ENCODE measurements at places on chromosomes 11 and 22.

GRCh38 chr22:25903294-25903693, 161.3 kb downstream of the MYO18B start:
- no peak for DNase-seq

GRCh38 chr11:133118563-133119268, 413.6 kb downstream of the OPCML start:
- no peak for DNase-seq

DNA sequence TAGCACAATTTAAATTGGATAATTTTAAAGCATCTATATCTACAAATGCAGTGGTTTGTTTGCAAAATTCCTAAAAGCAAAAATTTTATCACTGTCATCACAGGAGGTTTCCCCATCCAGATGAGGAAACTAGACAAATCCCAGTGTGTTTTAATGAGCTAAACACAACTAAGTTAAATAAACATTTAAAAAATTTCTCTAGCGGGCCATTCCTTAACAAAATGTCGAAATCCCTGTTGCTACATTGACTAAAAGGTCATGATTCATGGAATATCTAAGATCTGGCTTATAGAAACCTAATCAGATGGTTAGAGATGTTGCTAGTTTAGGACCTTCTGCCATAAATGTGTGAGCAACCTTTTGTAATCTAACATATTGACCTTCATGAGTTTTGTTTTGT, 107.3 kb upstream of the BDNF start:
- no peak for DNase-seq

GRCh38 chr11:37502202-37502601, 904.2 kb upstream of the RAG2 start:
- no peak for DNase-seq

DNA sequence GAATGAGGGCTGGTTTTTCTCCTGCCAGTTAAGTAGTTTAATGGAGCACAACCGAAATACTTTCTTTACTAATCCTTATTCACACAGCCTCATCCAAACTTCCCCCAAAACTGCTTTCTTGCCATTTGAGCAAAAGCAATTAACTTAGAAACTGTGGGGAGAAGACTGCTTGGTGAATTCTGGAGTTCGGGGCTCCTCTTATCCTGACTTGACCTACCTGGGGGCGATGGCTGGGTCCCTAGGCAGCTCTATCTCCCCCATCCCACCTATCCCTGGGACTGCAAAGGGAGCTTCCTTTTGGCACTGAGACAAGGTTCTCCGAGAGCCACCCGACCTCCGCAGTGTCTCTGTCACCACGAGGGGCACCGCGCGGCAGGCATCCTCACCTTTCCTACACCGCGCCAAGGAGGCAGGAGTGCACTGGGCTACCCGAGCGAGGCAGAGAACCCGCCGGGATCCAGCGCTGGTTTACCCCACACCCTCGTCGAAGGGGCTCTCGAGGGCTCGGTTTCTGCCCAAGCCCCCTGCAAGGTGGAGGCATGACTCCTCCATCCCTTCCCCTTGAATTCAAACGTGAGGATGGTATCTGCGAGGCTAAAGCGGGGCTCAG, 759 bp downstream of the DESI1 start:
- DNase-seq = no peak

- DNase-seq = no peak
Observed at GRCh38 chr11:22430141-22430541, 92.0 kb downstream of the SLC17A6 start.

GRCh38 chr11:33463059-33463458, 205.9 kb downstream of the HIPK3 start:
- no peak for DNase-seq

DNA sequence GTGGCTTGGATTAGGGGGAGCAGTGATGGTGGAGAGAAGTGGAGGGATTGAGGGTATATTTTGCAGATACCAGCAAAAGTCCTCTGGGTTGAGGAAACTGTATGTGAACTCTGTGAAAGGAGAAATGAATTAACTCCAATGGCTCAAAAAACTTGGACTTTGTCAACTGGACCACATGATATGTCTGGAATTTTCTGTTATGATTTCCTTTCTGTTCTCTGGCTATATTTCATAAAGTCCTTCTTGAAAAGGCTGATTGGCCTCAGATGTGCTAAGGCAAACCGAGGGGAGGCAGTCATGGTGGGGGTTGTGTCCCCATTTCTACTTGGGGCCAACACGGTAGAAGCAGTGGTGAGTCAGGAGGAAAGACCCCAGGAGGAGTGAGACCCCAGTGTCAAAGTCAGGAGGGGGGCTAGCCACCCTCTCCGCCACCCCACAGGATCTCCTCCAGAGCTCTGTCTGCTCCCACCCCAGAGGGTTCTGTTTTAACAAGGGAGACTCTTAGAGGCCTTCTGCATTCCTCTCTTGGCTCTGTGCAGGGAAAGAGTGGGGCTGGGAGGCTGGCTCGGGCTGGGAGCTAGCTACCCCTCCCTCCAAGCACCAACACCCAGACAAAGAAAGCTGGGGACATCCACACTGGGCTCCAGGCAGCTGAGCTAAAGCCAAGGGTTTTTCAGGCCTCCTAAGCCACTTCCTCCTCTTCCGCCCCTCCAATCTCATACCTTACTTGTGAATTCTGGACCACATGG, 13.8 kb downstream of the CHRDL2 start:
- DNase-seq = no peak

GRCh38 chr22:20436307-20436767, 1.3 kb downstream of the SCARF2 start:
- no peak for DNase-seq

DNA sequence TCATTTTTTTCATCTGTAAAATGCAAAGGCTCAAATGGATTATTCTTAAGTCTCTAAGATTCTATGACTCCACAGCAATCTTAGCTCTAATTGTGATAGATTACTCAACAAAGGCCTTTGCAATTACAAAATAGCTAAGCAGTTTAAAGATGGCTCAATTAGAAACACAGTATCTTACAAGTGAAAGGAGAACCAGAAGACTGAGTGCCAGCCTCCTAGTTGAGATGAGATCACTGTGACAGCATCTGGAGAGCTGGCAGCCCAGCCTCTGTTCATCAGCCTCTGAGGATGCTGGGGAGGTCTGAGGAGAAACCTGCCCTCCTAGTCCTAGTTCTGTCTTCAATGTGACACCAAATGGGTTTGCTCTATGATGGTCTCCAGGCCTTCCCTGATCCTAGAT, 158.4 kb upstream of the NARS2 start:
- DNase-seq = no peak

DNA sequence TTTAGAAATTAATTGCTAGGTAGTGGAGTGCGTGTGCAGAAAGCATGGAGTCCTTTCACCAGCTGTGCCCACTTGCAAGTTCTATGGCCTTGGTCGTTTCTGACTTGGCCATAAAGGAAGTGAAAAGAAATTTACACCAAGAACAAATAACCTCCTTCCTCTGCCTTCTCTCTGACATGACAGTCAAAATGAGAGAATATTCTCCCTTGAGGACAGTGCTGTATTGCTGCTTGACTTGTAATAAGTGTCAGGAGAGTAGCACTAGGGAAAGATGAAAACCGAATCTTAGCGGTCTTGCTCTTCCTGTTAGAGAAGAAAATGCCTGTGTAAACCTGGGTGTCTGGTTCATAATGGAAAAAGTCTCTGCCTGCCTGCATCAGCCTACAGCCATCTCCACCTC, 333.1 kb upstream of the RAG2 start:
- no peak for DNase-seq

GRCh38 chr11:57647960-57648800, 1.5 kb downstream of the YPEL4 start:
- DNase-seq = no peak

- no peak for DNase-seq
Observed at GRCh38 chr11:78551066-78551465, 23.6 kb downstream of the NARS2 start.

GRCh38 chr11:120789391-120789790, 234.5 kb upstream of the TBCEL start:
- no peak for DNase-seq

- no peak for DNase-seq
Observed at GRCh38 chr11:111939836-111940604, 2.9 kb downstream of the DIXDC1 start.

DNA sequence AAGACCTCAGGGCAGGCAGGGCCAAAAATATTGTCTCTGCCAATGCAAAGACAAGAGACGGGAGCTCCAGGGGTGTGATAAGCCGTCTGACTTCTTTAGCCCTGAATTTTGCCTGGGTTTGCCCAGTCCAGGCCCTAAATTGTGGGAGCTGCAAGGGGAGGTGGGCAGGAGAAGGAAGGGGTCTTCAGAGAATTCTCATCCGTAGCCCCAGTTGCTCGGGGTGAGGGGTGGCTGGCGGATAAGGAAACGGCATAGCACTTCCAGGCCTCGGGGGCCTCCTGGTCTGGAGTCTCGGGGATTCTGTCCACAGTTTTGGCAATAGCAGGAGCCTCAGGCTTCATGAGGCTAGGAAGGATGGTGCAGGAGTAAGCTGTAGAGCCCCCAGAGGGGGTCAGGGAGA, 7.4 kb downstream of the CD5 start:
- DNase-seq = no peak

DNA sequence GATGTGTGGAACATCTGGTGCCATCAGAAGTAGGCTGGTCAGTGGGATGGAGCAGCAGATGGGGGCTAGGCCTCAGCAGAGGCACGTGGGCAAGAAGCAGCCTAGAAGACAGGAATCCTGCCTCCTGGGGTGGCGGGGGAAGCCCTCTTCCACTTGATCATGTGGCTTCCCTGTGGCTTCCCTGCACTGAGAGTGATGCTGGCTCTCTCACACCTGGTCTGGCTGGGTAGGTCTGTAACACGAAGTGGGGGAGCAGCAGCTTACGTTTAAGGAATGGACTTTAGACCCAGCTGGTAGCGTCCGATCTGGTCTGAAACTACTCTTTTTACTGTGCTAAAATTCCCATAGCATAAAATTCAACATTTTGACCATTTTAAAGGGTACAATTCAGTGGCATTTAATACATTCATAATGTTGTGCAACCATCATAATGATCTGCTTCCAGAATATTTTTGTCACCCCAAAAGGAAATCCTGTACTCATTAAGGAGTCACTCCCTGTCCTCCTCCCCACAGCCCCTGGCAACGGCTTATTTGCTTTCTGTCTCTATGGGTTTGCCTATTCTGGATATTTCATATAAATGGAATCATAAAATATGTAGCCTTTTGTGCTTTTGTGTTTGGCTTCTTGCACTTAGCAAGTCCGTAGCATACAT, 21.7 kb downstream of the PTPN5 start:
- DNase-seq = no peak

DNA sequence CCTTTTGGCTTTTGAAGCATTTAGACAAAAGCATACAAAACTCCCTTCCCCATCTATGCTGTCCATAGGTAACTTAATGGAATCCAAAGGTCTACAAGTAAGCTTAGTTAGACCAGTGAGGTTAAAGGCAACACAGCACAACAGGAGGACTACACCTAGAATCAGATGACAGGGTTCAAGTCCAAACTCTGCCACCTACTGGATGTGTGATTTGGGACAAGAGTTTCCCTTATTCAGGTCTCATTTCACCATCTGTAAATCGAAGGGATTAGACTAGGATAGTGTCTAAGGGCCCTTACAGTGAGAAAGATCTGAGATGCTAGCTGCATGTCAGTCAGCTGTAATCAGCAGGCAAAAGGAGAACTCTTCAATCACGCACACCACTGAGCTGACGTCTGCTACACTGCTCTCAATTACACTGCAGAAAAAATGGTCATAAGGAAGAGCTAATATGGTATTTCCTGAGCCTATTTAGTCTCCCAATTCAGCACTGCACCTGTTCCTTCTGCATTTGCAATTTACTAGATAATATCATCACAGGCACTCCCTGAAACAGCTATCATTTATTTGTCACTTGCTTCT, 82.2 kb downstream of the SERGEF start:
- DNase-seq = no peak

DNA sequence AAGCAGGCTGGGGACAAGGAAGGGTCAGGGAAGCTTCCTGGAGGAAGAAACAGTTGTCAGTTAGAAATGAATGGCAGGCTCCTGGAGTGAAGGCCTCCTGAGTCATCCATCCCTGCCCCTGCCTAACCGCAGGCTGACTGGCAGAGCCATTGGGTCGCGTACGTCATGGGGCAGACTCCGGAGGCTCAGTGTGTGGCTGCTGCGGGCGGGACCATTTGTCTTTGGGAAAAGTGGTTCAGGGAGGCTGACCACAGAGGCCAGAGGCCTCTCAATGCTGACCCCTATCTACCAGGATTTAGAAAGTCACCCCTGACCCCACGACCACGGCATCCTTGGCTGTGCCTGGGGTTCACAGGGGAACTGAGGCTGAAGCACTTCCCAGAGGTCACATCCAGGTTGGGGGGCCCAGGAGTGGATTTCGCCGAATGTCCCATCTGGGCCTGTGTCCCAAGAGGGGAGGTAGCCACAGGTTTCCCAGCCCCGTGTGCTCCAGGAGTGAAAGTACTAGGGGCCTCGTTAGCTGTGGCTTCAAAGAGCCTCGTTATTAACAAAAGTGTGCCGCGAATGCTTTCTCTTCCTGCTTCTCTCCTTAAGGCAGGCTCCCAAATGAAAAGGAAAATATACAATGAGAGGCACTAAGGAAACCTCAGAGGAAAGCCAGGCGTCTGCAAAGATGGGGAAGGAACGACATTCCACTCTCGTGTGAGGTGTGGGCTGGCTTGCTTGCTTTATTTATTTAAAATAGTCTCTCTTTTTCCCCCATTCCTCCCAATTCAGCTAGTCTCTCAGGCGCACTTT, 58.9 kb downstream of the FLRT1 start:
- DNase-seq = no peak

DNA sequence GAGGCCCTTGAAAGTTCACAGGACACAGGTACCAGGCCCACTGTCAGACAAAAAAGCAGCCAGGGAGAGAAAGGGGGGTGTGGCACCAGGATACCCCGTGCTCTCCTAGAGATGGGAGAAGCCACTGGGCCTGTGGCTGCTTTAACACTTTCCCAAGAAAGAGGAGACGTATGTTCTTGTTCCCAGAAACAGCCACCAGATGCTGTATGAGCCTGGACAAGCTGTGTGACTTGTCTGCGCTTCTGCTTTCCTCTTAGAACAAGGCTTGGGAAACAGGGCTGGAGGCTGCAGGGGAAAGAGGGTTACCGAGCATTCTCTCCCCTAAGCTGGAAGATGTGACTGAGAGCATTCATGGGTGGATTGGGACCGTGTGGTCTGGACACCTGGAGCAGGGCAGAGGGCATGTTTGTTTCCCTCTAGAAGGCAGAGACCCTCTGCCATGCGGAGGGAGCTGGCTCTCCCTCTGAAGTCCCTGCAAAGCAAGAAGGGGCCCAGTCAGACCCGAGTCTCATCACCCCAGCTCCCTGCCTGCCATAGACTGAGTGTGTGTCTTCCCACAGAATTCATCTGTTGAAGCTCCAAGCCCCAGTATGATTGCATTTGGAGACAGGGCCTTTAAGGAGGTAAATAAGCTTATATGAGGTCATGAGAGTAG, 74.1 kb downstream of the TRIM29 start:
- DNase-seq = no peak

- DNase-seq = no peak
Observed at GRCh38 chr11:38305682-38306081, 1707.6 kb upstream of the RAG2 start.

DNA sequence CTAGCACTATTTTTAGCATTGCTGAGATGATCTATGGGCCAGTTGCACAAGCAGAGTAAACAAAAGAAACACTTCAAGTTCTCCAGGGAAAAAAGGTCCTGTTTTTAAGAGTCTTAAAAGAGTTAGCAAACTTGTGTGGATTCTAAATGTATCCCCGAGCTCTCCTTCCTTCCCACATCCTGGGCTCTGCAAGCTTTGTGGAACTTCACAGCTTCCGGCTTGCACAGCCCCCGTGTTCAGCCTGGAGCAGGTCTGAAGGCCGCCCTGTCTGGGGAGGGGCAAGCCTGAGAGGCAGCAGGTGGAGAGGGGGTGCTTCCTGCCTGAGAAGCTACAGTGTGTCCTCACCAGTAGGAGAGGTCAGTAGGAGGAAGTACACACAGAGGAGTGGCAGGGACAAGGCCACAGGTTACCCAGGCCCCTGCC, 35.1 kb upstream of the SUSD2 start:
- DNase-seq = no peak
